ENCODE measurements at places on chromosomes 7 and 10.
A peak's percentile ranks its signal among the peaks of the same experiment; 100 is the strongest.

DNA sequence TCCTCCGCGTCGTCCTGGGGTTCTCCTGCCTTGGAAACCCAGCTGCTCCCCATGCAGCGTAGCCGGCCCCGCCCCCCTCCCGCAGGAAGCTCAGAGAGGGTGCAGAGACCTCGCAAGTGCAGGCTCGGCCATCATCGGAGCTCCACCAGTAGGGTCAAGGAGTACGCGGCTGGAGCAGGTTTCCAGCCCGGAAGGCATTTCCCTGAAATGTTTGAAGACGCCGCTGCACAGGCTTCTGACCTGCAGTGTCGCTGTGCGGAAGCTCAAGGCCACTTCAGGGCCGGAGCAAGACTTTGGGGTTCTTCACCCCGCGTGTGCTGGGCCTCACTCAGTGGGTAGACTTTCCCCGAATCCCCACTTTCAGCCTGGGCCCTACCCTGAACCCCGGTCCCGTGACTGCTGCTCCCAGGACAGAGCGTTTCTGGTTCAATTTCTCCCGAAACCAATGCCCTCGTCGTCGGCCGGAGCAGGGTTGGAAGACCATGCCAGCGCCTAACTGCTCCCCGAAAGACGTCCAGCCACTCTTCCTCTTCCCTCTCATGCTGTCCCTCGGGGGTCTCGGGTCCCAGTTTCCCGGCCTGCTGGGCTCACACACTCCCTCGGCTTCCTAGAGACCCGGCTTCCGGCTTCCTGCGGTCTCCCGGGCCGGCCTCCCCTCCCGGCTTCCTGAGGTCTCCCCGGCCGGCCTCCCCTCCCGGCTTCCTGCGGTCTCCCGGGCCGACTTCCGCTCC is 52.1 kb downstream of the INSIG1 start:
- no peak for DNase-seq

- DNase-seq, result no peak
Observed at GRCh38 chr10:21047511-21047910, 150.4 kb upstream of the NEBL start.

DNA sequence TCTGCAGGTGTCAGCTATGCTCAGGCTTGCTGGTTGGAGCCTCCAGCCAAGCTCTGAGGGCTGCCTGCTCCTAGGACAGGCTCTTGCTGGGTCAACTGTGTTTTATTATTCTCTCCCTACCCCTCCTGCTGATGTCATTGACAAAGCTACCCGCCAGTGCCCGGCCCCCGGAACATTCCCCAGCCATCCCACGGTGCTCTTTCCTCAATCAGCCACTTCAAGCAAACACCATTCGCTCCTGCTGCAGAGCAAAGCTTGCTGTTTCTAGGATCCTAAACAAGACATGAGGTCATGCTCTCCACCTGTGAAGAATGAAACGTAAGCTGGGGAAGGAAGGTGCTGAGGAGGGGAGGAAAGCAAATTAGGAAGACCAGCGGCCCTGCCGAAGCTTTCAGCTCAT is 2.1 kb upstream of the C10orf71 start:
- DNase-seq, result no peak

DNA sequence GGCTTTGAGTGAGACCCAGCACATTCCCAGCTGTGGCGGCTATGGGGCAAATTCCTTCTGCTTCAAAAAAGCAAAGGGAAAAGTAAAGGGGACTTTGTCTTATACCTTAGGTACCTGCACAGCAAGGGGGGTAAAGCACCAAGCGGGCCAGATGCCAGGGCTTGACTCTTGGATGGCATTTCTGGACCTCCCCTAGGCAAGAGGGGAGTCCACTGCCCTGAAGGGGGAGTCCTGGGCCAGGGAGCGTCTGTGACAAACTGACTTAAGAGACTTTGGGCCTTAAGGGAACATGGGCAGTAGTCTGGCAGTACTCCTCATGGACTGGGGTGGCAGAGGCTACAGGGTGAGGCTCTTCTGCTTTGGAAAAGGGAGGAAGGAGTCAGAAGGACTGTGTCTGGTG is 16.1 kb upstream of the FOXI2 start:
- no peak for DNase-seq

DNA sequence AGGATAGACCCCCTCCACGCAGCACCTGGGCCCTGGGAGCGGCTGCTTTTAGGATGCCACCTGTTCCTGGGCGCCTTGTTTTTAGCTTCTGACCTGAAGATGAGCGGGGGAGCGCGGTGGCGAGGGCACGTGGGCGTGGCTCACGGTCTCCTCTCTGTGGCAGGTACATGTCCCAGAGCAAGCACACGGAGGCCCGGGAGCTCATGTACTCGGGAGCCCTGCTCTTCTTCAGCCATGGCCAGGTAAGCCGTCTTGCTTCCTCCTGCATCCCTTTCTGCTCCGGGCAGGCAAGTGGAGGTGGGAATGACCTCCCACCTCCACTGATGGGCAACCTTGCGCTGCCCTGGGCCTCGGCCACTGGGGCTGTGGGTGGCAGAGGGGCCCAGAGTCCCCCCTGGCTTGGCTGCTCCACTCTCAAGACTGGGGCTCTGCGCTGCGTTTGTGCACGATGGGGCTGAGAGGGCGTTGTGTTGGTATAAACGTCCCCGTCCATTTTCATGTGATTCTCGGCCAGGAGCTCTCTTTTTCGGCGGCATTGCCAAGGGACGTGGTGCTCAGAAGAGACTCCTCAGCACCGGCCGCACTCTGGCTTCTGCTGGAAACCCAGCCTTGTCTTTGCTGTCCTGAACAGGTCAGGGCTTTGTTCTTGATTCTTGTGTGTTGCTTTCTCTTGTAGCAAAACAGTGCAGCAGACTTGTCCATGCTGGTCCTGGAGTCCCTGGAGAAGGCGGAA is 9.7 kb downstream of the GET4 start:
- DNase-seq, result no peak

DNA sequence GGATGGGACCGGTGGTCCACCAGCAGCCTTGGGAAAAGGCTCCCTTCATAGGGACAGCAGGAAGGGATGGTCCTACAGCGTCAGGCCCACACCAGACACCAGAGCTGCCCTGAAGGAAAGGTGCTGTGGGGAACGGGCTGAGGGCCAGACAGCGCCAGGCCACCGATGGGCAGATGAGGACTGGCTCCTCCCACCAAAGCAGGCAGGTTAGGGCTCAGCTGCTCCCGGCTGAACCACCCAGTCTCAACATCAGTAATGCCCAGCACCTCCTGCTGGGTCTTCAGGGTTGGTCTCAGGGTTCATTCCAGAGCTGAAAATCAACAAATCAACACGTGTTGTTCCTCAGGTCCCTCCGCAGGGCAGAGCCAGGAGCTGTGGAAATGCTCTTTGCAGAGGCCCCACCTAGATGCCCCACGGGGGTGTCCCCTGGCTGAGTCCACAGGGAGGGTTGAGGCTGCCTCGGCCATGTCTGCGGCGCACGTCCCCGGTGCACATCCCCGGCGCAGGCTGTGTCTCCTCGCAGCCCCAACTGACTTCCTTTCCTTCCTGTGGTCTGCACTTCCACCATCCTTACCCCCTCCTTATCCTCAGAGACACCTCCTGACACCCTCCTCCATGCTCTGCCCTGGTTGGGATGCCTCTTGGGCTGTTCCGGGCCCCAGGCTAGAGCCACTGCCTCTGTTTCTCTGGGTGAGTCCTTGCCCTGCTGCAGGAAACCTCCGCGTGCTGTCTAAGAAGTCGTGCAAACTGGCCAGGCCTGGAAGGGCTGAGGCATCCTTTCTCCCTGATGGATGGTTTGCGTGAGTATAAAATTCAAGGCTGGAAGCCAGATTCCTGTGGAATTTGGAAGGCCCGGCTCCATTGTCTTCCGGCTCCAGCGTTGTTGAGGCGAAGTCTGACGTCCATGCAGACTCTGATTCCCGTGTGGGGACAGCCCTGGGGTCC is 32.8 kb upstream of the CFAP46 start:
- DNase-seq, result no peak

- DNase-seq, result no peak
Observed at GRCh38 chr7:121043314-121044234, 55.1 kb downstream of the CPED1 start.

GRCh38 chr7:33423646-33424020 is 294.3 kb downstream of the BBS9 start:
- DNase-seq, result no peak

DNA sequence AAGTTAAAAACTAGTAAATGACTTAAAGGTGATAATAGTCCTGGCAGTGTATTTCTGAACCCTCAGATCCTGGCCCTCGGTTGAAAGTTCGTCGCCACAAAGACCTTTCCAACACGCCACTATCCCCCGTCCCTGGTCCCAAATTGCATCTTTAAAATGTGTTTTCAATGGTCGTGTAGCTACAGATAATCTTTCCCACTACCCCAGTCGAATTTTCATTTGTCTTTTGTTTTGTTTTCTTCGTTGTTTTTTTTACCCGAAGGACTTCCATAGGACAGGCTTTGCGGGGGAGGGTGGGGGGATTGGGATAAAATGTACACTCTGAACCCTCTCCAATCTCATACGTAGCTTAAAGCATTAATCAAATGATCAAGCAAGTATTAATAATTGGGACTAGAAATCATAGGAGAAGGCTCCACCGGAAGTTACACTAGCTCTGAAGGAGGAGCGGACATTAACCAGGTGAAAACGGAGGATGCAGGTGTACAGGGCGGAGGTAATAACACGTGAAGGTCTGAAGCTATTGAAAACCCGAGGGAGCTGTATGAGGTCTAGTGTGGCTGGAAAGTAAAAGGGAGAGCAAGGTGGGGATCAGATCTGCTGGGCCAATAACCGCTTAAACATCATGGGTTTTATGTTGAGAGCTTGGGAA is 32.8 kb upstream of the PHF14 start:
- DNase-seq, result no peak

GRCh38 chr10:121235692-121236091 is 362.6 kb downstream of the FGFR2 start:
- no peak for DNase-seq

DNA sequence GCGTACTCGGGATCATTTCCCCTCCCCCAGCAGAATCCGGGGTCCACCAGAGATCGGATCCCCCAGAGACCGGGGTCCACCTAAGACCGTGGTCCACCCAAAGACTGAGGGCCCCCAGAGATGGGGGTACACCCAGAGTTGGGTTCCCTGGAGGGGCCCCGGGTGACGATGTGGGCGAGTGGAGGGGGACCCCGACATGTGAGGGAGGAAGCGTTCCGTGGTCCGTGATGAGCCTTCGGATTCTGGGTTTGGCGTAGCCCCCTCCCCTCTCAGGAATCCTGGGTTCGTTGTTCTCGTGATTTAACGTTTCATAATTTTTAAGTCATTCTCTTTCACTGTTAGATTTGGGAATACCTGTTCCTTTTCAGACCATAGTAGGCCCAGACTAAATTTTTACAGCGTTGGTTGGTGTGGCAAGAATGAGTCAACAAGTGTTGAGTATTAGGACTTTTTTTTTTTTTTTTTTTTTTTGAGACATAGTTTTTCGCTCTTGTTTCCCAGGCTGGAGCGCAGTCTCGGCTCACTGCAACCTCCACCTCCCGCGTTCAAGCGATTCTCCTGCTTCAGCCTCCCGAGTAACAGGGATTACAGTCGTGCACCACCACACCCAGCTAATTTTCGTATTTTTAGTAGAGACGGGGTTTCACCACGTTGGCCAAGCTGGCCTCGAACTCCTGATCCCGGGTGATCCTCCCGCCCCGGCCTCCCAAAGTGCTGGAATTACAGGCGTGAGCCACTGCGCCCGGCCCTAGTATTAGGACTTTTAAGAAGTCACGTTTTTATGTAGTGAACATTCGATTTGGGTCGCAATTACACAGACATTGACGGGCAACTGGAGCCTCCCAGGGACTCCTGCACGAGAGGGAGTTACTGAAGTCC is 672 bp downstream of the GTPBP4 start:
- DNase-seq, result no peak

GRCh38 chr10:95783741-95784140 is 27.8 kb downstream of the ENTPD1 start:
- DNase-seq, result no peak

- peak; percentile 11 for DNase-seq
Observed at GRCh38 chr10:62853710-62854109, 37.5 kb upstream of the EGR2 start.

DNA sequence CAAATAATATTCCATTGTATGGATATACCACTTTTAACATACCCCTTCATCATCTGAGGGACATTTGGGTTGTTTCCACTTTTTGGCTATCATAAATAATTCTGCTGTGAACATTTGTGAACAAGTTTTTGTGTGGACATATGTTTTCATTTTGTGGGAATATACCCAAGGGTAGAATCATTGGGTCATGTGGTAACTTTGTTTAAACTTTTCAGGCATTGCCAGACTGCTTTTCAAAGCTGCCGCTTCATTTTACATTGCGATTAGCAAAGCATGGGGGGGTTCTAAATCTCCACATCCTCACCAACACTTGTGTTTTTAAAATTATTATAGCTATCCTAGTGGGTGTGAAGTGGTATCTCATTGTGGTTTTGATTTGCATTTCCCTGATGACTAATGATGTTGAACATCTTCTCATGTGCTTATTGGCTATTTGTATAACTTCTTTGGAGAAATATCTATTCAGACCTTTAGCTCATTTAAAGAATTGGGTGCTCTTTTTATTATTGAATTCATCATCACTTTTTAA is 8.4 kb upstream of the HHEX start:
- no peak for DNase-seq

DNA sequence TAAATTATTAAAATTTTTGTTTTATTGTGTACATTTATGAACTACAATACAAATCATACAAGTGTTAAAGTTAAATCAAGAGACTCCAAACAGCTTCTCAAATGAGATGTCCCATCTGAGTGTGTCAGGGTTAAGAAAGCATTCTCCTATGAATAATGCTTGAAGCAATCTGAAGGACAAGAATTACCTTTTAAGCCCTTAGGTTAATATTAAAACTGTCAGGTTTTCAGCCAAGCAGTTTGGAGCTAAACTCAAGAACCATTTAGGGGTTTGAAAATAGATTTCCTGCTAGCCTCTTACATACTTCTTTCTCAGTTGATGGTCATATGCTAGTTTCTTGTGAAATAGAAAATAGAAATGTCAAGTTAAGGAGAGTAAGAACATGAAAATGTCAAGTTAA is 38.3 kb downstream of the LIPJ start:
- DNase-seq, result no peak

DNA sequence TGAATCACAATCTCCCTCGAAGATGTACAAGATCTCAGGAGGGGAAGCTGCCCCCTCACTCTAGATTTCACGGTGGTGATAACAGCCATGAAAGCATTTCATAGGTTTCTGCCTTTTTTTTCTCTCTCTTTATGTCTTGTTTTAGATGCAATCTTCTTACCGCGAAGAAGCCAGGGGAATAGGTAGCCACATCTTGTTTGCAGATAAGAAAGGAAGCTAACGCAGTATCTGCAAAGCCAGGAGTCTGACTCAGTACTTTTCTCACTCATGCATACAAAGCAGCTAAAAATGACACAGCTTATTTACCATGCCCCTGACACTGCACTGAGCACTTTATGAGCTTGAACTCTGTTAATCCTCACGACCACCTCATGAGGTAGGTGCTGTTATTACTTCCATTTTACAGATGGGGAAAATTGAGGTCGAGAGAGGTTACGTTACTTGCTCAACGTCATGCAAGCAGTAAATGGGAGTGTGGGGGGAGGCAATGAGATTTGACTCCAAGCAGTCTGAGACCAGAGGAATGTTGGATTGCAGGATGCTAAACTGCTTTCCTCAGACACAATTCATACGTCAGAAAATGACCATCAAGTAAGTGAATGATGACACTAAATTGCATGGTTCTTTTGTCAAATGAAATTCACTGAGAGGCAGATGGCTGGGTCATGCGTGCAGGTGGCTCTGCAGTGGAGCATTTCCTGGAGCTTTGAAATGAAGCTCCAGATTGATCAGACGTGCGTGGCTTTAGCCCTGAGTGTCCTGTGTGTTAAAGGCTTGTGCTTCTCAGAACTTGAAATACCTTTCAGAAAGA is 3.3 kb downstream of the MAP3K8 start:
- no peak for DNase-seq

GRCh38 chr10:71968553-71969474 is 4.6 kb downstream of the CHST3 start:
- no peak for DNase-seq

GRCh38 chr10:22003964-22004281 is 393 bp upstream of the DNAJC1 start:
- DNase-seq, result no peak

Data from stimulated activated CD8-positive, alpha-beta memory T cell treated with anti-CD3 and anti-CD28 coated beads, Interleukin-7, amount 100 ng/mL, for 1 hour (primary cell).